WTC11 (cell line): ENCODE measurements at places on chromosomes 6 and 20. TPM values are rescaled to one million over a fixed set of nuclear protein-coding genes. Genes with fewer than 3 reads are reported as not detected.

CDH4 gene
- 4.8 to 5.3 TPM (median 4.9 TPM) in 3 replicates for total RNA-seq

L3MBTL1 gene
- 28.3 to 28.7 TPM (median 28.3 TPM) in 3 replicates for total RNA-seq

GRCh38 chr20:57523782-57524181 lies 1.2 kb downstream of the CTCFL start:
- H3K4me1 ChIP-seq: peaks cover 24% of the 10 kb centered on the region
- H3K27me3 ChIP-seq: no peaks in the 10 kb centered on the region

GRCh38 chr20:19451923-19452295 lies 239.5 kb downstream of the SLC24A3 start:
- H3K36me3 ChIP-seq: no peaks in the 10 kb centered on the region
- peaks cover 10% of the 10 kb centered on the region for H3K4me1 ChIP-seq
- no peak for DNase-seq
- H3K27me3 ChIP-seq: no peaks in the 10 kb centered on the region

POPDC3 gene
- 1.7 to 2.8 TPM (median 2.7 TPM) in 3 replicates for total RNA-seq

DNA sequence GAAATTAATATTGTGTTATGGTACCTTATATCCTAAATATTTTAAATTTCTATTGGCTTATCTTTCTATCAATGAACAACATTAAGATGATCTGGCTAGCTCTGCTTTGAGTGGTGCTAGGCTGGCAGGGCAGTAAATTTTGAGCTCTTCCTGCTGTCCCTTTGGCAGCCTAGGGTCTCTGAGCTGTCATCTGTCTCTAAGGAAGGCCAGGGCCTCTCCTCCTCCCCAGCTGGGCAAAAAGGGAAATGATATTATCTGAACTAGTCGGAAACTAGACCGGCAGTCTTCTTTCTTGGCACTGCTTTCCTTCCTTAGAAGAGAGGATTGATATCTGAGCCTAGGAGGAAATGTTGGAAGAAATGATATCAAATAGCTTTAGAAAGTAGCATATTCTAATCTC lies 176.7 kb upstream of the BTBD3 start:
- H3K27me3 ChIP-seq: no peaks in the 10 kb centered on the region
- DNase-seq: no peak
- no peaks in the 10 kb centered on the region for H3K36me3 ChIP-seq
- H3K4me3 ChIP-seq: no peak overlapping the region

TIAM2 gene
- 15.1 to 19.2 TPM (median 16.9 TPM) in 3 replicates for total RNA-seq

- no peak overlapping the region for H3K27ac ChIP-seq
- peaks cover 7% of the 10 kb centered on the region for H3K4me1 ChIP-seq
- H3K4me3 ChIP-seq: no peak overlapping the region
- H3K27me3 ChIP-seq: no peaks in the 10 kb centered on the region
- H3K36me3 ChIP-seq: no peaks in the 10 kb centered on the region
- DNase-seq: no peak
Measured at GRCh38 chr20:8389381-8390036, 257.4 kb downstream of the PLCB1 start.

- no peak overlapping the region for H3K4me3 ChIP-seq
- DNase-seq: no peak
- H3K36me3 ChIP-seq: no peaks in the 10 kb centered on the region
Measured at GRCh38 chr6:162644153-162644552, 83.4 kb downstream of the PRKN start.

- peaks cover 32% of the 10 kb centered on the region for H3K36me3 ChIP-seq
- H3K4me1 ChIP-seq: no peaks in the 10 kb centered on the region
- no peak overlapping the region for H3K27ac ChIP-seq
- no peak for DNase-seq
- no peaks in the 10 kb centered on the region for H3K27me3 ChIP-seq
- H3K4me3 ChIP-seq: no peak overlapping the region
Measured at GRCh38 chr20:25459111-25459830, 51.8 kb downstream of the GINS1 start.

DNA sequence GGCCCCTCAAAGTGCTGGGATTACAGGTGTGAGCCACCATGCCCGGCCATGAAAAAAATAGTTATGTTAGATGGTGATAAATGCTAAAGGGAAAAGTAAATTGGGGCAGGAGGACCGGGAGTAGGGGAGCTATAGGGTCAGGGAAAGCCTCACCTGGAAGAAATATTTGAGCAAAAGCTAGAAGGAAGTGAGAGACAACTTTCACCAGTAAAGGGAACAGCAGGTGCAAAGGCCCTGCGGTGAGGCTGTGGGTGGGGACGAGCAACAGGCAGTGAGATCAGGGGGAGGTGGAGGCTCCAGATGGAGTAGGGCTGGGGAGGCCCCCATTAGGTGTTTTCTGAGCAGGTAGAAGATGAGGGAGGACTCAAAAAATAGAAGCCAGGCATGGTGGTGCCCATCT lies 16.0 kb downstream of the BCAS4 start:
- peaks cover 8% of the 10 kb centered on the region for H3K4me1 ChIP-seq
- H3K4me3 ChIP-seq: no peak overlapping the region
- no peak overlapping the region for H3K27ac ChIP-seq
- H3K27me3 ChIP-seq: no peaks in the 10 kb centered on the region; the same call in 1 of the 2 replicates
- H3K36me3 ChIP-seq: no peaks in the 10 kb centered on the region

DNA sequence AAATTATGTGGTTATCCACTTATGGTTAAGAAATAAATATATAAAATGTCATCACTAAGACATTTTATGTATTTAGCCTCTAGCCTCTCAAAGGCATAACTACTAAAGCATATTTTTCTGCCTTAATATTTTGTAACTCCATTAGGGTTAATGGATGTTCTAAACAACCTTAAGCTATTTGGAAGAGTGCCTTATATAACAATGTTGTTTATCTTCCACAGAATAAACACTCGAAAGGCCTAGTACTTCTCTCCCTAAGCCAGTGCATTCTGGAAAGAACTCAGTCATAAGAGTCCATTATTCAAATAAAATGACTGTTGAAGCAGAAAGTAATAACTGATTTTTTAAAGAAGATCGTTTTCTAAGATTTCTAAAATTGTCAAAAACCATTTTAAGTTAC lies 15.0 kb upstream of the PRIM2 start:
- H3K27me3 ChIP-seq: no peaks in the 10 kb centered on the region
- H3K4me1 ChIP-seq: no peaks in the 10 kb centered on the region
- no peaks in the 10 kb centered on the region for H3K36me3 ChIP-seq
